ENCODE measurements at places on chromosomes 7 and 10.

GRCh38 chr10:2529945-2530344 lies 537.4 kb upstream of the PFKP start:
- DNase-seq, result no peak

- no peak for DNase-seq
These were observed 103.0 kb upstream of the CARD11 start for GRCh38 chr7:3146571-3147226.

GRCh38 chr10:36542493-36542892 lies 582.9 kb upstream of the ANKRD30A start:
- DNase-seq, result no peak

- DNase-seq, result no peak
These were observed 192.1 kb downstream of the DNAJB6 start for GRCh38 chr7:157528785-157529341.

DNA sequence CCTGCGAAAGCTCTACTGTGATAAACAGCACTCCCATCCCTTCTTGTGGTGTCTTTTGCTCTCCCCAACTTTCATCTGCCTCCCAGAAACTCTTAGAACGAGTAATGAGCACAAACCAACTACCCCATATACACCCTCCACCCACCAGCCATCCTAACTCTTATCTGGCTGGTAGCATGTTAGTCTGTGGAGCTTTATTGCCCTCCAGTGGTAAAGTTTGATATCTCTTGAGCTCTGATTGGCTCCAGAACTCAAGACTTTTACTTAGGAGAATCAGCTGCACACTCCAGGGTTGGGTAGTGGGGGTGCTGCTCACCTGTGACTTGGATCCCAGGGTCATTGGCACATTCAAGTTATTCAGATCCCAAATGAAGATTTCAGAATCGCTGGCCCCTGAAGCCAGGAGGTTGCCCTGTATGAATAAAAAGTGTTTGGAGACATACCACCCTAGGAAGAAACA lies 10.9 kb downstream of the SEC31B start:
- DNase-seq, result no peak

DNA sequence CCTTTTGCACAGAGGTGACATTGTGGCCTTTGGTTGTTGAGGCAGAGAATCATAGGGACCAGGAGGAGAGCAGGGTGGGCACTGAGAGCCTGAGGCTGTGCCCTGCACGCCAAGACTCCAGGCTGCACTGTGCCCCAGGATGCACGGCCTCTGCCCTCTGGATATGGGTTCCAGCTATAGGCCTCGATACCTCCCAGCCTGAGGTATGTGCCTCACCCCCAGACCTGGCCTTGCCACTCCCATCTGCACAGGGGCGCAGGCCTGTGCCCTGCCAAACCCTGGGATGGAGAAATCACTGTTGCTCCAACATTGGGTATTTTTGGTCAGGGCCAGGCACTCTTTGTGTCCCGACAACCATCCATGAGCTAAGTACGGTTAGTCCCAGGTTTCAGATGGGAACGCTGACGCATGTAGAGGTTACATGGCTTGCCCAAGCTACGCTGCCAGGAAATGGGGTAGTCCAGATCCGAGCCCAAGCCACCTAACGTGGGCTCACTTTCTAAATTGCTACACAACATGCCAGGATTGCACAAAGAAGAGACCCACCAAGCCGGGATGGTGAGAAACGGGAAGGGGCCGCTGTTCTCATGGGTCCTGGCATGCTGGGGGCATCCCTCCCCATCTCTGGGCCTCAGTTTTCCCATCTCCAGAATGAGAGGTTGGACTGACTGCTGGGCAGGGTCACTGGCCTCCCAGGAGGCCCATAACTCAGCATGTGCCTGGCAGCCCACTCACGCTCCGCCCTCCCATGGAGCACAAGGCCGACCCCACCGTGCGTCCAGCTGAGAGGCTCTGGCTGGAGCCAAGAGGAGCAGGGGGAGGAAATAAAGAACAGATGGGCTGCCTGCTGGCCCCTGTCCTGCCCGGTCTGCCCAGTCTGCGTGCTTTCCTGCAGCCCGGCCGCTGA lies 44.2 kb downstream of the ZCCHC24 start:
- DNase-seq, result no peak

All from T-cell (primary cell).